ENCODE measurements at places on chromosomes 5 and 9.

DNA sequence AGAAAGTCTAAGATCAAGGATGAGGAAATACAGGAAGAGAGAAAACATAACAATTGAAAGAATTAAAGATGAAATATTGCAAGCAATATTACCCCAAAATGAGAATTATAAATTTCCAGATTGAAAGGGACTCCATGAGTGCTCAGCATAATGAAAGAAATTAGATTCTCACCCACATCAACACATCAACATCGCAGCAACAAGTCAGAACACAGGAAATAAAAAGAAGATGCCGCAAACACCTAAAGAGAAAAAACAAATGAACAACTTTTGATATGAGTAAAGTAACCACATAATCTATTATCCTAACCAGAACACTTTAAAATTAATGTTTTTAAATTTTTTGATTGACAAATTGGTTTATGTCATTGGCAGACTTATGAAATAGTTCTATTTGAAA lies 318.3 kb upstream of the PTGER4 start:
- no peak for DNase-seq

GRCh38 chr5:138032028-138032571 lies 779 bp downstream of the FAM13B start:
- peak; percentile 65 for DNase-seq

- no peak for DNase-seq
Measured at GRCh38 chr9:13615660-13616490, 336.4 kb upstream of the MPDZ start.

- no peak for DNase-seq
Measured at GRCh38 chr5:134048864-134049263, 44.1 kb upstream of the VDAC1 start.

GRCh38 chr5:102450313-102450990 lies 48.3 kb downstream of the SLCO6A1 start:
- DNase-seq, result no peak

GRCh38 chr5:172648755-172649154 lies 7.7 kb downstream of the NEURL1B start:
- DNase-seq, result no peak

DNA sequence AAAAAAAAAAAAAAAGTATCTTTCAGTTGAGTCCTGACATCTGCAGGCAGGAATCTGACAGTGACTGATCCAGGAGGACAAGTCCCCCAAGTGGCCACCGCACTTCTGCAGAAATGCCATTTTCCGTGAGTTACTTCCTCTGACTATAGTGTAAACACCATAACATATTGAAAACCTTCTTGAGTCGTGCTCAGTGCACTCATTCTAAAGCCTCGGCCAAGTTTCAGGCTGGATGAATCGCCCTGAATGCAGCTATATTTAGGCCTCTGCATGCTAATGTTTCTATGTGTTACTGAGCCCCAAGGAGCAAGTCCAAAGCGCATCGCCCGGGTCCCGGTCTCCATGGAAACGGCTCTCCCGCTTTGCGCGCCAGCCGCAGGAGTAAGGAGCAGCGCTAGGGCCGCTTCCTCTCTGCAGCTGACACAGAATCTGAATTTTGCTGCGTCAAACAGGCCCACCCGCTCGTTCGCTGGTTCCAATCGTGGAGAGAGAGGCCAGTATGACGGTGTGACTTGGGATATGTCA lies 335.4 kb downstream of the MSX2 start:
- DNase-seq, result peak; percentile 5

DNA sequence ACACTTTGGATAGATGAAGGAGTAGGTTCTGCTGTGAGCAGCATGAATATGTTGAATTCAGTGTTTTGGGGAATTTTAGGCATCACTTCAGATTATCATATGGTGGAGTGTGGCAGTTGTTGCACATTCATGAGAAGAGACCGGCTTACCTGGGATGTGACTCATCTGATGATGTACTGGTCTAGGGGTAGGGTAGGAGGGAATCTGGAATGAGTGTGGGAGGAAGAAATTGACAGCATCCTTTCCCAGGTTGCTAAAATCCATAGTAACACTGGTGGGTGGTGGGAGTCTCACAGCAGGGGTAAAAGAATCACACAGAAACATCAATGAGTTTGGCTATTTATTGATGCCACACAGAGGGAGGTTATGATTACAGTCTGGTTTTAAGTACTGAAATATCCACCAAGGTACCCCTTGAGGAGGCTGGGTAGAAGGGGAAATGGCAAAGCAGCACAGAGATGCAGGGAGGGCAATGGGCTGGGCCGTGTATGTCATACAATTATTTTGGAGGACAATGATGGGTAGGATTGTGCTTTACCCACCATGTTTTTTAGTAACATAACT lies 82.5 kb downstream of the TARS1 start:
- DNase-seq, result no peak

DNA sequence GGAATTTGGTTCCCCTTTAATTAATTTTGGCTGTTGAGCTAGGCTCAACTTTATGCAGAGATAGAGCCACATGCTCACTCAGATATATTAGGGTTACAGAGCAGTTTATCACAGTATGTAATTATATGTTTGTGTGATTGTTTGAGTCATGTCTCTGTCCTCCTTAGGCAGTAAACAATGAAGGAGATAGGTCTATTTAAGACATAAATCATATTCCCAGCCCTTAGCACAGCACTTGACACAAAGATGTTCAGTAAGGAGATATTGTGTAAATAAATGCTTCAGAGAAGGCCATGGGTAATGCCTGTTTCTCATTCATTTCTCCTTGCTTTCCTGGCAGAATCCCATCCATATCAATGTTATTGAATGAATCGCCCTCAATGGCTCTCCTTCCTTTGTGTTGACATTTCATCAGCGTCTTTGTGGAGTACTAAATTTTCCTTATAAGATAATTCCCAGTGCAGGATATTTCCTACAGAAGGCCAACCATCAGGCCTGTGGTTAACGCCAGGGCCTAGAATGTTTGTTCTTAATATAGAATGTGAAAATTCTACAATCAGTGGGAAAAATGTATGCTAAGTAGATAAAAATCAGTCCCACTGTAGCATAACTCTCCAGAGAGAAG lies 408.0 kb downstream of the EBF1 start:
- DNase-seq, result no peak

GRCh38 chr5:180171568-180172094 lies 37.4 kb downstream of the RASGEF1C start:
- DNase-seq, result no peak

GRCh38 chr5:114243281-114243971 lies 118.4 kb upstream of the KCNN2 start:
- DNase-seq, result no peak

- no peak for DNase-seq
Measured at GRCh38 chr5:179378441-179379271, 33.4 kb upstream of the ADAMTS2 start.

GRCh38 chr9:111588846-111589245 lies 10.6 kb downstream of the PTGR1 start:
- DNase-seq, result no peak

GRCh38 chr9:122183501-122183900 lies 23.8 kb downstream of the MORN5 start:
- DNase-seq, result no peak

- no peak for DNase-seq
Measured at GRCh38 chr9:121610638-121610953, 40.8 kb upstream of the DAB2IP start.

DNA sequence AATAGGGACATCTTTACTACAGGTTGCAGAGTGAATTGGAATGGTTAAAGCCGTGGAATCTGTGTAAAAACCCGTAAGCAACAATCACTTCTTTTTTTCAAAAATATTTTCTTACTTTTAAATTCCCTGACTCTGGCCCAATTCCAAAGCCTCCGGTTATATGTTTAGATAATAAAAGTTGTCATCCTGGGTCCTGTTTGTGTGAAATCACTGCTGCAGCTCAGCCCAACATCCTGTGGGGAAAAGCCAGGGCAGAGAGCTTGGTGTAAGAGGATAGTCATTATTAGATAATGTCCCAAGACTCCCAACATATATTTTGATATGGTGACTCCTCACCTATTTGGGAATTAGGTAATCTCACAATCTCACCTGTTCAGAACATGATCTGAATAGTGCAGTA lies 586.0 kb upstream of the BRINP1 start:
- no peak for DNase-seq

GRCh38 chr9:113955076-113955752 lies 79.1 kb downstream of the ZNF618 start:
- no peak for DNase-seq

GRCh38 chr5:153641183-153641688 lies 150.8 kb downstream of the GRIA1 start:
- no peak for DNase-seq

DNA sequence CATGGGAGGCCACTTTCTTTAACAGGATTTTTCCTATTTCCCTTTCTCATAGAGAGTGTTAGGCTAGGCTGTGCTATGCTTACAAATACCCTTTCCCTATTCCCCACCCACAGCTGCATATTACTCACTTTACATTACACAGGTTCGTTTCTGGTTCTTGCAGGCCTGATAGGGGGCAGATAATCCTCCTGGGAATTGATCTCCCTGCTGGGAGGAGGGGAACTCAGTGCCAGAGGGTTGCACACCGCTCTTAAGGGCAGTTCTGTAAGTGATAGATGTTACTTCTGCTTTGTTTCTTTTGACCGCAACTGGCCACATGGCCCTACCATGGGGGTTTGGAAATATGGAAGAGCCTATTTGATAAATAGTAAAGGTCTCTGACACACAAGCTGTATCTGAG lies 54.0 kb upstream of the NTRK2 start:
- no peak for DNase-seq

DNA sequence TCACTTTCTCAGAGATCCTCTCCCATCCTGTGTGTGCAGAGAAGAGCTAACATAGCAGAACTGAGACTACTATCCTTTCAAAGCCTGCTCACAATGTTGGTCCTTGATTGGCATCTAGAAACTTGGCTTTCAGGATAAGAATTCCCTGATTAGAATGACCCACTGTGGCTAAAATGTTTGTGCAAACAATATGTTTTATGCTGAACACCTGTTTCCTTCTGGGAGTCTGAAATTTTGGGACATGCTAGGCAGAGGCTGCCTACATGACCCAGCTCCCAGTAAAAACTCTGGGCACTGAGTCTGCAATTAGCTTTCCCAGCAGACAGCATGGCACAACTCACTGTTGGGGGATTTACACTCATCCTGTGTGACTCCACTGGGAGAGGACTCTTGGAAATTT lies 78.9 kb downstream of the CFAP95 start:
- no peak for DNase-seq

- no peak for DNase-seq
Measured at GRCh38 chr9:135788576-135789300, 86.8 kb downstream of the KCNT1 start.

DNA sequence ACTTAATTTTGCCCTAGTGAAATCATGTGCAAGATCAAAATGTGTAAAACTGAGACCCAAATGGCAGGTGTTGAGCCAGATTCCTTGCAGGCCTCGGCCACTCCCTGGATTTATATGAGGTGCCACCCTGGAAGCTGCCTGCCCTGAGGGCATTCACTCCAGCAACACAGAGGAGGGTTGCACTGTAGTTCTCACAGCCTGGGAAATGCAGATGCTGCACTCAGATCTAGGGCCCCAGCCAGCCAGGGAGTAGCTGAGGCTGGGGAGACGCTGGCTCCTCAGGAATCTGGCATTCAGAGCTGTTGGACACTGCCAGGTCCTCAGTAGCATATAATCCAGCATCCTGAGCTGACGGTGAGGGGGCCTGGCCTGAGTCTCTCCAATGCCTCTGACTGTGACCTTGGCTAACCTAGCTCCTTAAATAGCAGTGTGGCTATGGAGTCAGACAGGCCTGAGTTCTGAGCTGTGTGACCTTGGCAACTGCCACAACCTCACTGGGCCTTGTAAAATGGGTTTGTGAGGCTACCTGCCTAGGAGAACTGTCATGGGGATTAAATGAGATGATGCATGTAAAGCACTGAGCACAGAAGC lies 8.7 kb downstream of the KCNMB1 start:
- DNase-seq, result no peak

GRCh38 chr9:121252104-121252851 lies 15.7 kb upstream of the GSN start:
- DNase-seq, result no peak

- no peak for DNase-seq
Measured at GRCh38 chr5:168019143-168019542, 272.3 kb upstream of the WWC1 start.

- DNase-seq, result no peak
Measured at GRCh38 chr5:78300464-78301045, 6.1 kb upstream of the AP3B1 start.

DNA sequence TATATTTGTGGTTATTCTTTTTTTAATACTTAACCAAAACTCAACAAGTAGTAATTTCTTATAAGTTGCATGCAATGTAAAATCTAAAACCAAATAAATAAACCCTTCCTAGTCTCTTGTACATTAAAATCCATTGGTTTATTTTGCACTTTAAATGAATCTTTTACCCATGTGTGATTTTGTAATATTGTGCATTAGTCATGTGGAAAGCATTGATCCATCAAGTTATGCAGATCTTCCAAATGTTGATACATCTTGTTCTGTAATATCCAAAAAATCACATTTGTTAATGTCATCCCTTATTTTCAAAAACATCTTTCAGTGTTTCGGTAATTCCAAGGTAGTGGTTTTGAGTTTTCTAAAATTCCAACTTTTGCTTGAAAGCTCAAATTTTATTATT lies 63.3 kb downstream of the CWC27 start:
- DNase-seq, result no peak

- no peak for DNase-seq
Measured at GRCh38 chr5:123811831-123812230, 299.9 kb downstream of the CSNK1G3 start.

- no peak for DNase-seq
Measured at GRCh38 chr5:16913187-16914107, 22.6 kb downstream of the MYO10 start.

GRCh38 chr9:97848215-97848479 lies 4.9 kb upstream of the FOXE1 start:
- DNase-seq, result no peak

DNA sequence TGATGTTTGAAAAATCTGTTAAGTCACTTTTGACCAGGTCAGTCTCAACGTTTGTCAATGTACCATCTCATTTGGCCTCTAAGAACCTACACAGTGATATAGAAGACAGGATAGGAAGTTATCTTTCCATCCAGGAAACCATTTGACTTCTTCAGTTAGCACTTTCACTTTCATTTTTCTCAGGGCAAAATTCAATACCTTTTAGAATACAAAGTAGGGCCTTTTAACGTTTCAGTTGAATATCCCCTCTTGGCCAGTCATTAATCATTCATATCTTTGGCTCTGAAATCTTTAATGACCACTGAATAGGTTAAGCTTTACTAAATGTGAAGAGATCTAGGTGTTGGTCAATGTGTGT lies 101.1 kb upstream of the GNAQ start:
- DNase-seq, result no peak

- no peak for DNase-seq
Measured at GRCh38 chr5:173513521-173513991, 102.9 kb downstream of the BOD1 start.

GRCh38 chr5:89583534-89583933 lies 700.5 kb upstream of the MEF2C start:
- DNase-seq, result no peak

All from substantia nigra (tissue), 51 donors.